Stimulated activated CD8-positive, alpha-beta memory T cell treated with anti-CD3 and anti-CD28 coated beads, Interleukin-2, amount 100 ng/mL, for 1 hour (primary cell): ENCODE measurements at places on chromosomes 13 and 19.
A peak's percentile ranks its signal among the peaks of the same experiment; 100 is the strongest.

DNA sequence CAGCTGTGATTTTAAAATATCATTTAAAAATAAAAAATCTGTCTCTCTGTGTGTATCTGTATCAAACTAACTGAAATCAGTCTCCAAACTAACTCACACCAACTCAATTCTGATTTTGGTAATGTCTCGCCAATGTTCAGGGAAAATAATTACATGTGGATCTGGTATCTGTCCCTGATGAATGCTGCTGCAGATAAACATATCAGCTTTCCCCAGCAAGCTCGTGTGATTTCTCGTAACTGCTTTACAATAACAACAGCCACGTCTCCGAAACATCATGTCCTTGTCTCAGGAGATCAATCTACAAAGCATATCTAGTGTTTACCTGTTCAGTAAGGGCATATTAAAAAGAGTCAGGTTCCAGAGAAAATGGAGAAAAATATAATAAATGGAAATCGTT is 129.0 kb downstream of the IRS2 start:
- DNase-seq = no peak

- DNase-seq = peak; percentile 50
These were observed at the start of gene S1PR4 for GRCh38 chr19:3178377-3178972. S1PR4 (plus strand) TSS chr19:3178769; CDS start chr19:3178793, 24 bp downstream.

- no peak for DNase-seq
These were observed 108.4 kb upstream of the CLDN10 start for GRCh38 chr13:95444006-95444730.

DNA sequence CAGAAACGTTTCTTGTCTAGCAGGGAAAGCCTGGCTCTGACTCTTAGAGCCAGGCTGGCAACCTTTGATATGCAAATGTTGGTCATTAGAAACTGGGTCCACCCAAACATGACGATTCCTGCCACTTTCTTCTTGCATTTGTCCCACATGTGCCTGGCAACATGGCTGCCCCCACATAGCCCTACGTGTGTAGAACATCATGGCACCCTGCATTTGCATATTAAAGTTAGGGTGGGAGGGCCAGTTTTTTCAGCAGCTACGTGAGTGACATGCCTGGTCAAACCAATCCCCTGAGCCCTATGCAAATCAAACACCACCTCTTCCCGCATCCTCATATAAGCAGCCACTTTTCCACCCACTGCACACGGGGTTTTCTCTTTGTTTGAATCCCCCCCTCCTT is 95.0 kb downstream of the LIG4 start:
- no peak for DNase-seq

GRCh38 chr13:73536865-73537264 is 478.1 kb downstream of the KLF5 start:
- DNase-seq = no peak

DNA sequence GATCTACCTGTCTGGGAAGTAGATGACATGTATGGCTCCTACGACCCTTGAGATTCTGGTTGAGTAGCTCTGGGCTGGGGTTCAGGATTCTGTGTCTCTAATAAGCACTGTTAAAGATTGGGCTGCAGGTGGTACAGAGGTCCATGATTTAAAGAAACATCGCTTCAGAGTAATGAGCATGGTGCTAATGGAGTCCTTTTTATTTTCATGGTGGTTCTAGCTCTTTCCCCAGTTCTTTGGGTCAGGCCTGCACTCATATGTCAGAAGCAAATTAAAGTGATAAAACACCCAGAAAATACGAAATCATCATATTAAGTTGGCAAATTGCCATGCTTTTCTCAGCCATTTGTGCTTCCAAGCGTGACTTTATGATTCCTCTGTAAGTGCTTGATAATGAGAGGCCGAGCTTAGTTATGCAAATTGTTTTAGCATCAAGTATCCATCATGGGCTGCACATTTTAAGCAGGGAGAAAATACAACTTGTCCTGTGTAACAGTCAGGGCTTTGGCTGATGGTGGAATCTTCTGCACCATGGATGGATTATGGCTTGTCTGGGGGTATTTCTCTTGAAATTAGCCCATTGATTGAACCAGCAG is 45.1 kb downstream of the MTUS2 start:
- DNase-seq = no peak

DNA sequence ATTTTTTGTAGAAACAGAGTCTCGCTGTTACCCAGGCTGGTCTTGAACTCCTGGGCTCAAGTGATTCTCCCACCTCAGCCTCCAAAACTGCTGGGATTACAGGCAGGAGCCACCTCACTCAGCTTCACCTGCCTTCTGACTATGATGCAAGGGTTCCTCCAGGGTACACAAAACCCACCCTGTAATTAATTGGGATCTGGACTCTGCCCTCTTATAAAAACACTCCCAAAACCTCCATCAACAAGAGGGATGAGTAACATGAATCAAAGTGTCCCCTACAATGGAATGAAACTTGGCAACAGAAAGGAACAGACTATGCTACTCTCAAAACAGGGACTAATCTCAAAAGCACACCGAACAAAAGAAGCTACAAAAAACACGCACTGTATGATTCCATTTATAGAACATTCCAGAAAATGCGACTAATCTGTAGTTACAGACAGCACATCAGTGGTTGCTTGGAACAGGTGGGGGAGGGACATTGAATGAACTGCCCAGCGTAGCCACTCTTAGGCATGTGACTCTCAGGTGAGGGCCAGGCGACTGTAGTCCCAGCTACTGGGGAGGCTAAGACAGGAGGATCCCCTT is 3.2 kb upstream of the PRR36 start:
- no peak for DNase-seq

DNA sequence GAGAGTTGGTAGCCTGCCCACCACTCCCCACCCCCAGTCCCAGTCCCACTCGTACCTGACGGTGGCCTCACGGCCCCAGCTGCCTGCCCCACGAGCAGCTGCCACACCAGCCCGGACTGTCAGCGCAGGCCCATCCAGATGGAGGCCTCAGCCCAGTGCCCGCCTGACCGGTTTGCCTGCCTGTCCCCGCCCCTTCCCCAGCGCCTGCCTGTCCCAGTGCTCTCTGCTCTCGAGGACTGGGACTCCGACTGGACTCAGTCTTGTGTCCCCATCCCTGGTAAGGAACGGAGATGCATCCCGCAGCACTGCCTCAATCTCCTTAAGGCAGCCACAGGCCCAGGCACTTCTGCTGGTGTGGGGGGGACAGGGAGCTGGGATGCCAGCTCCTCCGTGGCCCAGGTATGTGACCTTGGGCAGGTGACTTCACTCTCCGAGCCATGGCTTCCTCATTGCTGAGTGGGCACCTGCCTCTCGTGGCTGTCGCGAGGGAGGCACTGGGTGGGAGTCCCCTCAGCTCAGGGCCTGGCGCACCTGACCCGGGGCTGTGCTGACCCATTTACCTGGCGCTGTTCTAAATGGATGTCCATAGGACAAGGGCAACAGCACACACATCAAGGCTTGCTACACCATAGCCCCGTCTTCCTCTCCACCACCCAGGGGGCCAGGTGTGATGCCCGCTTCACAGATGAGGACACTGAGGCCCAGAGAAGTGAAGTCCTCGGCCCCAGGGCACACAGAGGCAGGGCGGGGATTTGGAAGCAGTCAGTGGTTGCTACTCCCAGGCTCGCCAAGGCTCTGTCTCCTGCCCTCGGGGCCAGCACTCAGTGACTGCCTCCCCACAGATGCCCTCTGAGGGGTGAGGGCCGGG is at the start of gene NKPD1:
Gene NKPD1, minus strand, starts transcription at position 113 of the 868 bp plus-strand sequence. CDS start 832 bp downstream, outside the sequence.
- no peak for DNase-seq

GRCh38 chr13:47027780-47028437 is 131.1 kb upstream of the HTR2A start:
- no peak for DNase-seq

GRCh38 chr19:49730166-49730565 is 32.9 kb downstream of the TSKS start:
- no peak for DNase-seq

DNA sequence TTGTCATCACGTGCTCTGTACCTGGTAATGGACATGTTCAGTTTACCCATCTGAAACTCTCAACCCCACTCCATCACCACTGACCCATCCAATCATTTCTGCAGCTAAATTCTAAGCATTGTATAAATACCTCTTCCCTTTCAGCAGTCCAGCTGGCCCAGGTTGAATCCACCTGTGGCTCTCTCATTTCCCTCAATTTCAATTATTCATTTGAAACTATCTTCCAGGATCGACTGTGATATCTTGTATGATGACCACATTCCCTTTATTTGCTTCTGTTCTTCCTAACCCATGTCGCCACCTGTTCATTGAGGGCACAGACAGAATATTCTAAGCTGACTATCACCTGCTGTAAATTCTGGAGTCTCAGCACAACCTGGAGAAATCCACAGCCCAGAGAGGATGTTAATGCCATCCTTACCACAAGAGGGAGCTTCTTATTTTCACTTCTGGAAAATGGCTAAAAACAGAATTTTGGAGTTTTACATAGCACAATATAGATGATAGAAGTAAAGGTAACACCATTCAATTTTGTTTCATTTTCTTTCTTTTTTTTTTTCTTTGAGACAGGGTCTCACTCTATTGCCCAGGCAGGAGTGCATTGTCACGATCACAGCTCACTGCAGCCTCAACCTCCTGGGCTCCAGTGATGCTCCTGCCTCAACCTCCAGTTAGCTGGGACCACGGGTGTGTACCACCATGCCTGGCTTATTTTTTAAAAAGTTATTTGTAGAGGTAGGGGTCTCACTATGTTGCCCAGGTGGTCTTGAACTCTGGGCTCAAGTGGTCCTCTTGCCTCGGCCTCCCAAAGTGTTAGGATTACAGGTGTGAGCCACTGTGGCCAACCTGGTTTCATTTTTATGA is 38.6 kb downstream of the ZNF823 start:
- DNase-seq = no peak

DNA sequence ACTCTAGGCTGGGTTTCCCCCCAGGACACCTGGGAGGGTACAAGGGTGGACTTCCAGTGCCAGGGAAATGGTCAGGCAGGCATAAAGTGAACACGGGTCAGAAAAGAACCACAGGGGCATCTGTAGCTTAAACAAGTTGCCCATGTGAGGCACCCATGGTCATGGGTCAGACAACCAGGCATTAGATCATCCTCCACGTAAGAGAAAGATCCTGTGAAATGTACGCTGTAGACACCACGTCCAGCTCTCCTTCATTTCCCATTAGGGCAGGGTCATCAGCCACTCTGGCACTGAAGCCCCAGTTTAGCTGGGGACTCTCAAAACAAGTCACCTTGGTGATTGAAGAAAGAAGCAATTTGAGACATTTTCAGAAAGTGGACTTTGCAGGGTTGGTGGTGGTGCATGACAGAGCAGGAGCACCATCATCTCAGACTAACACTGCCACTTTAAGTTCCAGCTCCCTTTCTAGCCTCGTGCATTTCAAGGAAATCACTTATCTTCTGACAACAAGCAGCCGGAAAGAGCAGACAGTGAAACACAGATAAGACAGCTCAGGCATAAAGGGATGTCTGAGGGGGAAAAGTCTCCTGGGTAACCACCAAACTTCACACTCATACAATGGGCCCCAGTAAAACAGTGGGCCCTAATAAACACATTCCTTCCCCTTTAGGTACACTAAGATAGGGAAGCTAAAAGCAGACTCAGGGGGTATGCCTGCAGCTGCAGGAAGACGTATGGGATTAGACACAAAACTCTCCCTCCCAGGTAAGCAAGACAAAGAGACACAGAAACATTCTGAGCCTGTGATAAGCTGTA is 16.1 kb upstream of the SIGLEC6 start:
- no peak for DNase-seq
